ENCODE measurements at places on chromosomes 1 and 21. TPM values are rescaled to one million over a fixed set of nuclear protein-coding genes. Genes with fewer than 3 reads are reported as not detected.

DNA sequence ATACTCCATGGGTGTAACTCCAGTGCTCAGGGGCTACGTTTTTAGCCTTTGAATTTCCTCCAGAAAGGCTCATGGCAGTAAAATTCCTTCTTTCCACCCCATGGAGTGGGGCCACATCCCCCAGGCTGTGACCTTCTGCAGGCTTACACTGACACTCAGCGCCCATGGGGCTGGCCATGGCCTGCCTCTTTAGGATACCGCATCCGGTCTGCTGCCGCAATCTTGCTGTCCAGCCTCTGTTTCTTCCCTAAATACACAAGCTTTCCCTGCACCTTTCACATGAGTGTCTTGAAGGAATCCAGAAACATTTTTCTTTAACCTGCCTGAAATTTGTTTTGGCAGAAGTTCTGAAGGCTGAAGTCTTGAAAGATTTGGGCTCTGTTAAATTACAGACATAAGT is 170.5 kb downstream of the NTMT2 start:
- DNase-seq, result no peak

GRCh38 chr1:46760558-46761166 is 38.2 kb upstream of the CYP4B1 start:
- no peak for DNase-seq

DNA sequence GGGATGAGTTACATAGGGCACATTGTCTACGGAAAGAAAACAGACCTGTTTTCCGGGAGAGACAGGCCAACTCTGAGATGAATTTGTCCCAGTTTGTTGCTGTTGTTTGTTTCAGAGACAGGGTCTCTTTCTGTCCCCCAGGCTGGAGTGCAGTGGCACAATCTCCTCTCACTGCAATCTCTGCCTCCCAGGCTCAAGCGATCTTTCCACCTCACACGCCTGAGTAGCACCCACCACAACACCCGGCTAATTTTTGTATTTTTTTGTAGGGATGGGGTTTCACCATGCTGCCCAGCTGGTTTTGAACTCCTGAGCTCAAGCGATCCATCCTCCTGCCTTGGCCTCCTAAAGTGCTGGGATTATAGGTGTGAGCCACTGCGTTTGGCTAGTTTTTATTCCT is 125.5 kb upstream of the ERRFI1 start:
- DNase-seq, result no peak

GRCh38 chr1:153346077-153346723 is 2.4 kb downstream of the PGLYRP4 start:
- no peak for DNase-seq

DNA sequence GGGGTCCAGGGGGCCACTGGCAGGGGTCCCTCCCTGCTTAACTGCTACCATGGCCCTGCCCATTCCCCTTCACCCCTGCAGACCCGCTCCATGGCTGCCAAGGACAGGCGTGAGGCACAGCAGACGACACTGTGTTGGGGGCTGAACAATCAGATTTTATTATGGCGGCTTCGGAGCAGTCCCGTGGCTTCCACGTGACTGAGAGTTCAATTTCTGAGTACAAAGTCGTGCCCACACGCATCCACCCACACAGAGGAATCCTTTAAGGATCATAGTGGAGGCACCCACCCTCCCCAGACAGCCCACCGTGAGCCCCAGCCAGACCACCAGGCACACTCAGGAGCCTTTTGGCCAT is 1.5 kb downstream of the HES5 start:
- no peak for DNase-seq

DNA sequence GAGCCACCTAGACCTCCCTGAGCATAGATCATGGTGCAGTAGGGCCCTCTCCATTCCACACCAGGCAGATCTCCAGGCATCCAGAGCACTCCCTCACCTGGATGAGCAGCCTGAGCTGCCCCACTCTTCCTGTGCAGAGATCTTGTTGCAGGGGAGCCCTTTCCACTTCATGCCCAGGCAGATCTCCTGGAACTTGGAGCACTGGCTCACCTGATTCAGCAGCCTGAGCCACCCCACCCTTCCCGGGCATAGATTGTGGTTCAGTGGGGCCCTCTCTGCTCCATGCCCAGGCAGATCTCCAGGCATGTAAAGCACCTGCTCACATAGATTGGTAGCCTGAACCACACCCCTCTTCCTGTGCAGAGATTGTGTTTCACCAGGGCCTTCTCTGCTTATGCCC is 78.0 kb downstream of the SEC16B start:
- peak; percentile 85 for DNase-seq

GRCh38 chr1:210372931-210373627 is 44.4 kb downstream of the HHAT start:
- peak; percentile 100 for DNase-seq

DNA sequence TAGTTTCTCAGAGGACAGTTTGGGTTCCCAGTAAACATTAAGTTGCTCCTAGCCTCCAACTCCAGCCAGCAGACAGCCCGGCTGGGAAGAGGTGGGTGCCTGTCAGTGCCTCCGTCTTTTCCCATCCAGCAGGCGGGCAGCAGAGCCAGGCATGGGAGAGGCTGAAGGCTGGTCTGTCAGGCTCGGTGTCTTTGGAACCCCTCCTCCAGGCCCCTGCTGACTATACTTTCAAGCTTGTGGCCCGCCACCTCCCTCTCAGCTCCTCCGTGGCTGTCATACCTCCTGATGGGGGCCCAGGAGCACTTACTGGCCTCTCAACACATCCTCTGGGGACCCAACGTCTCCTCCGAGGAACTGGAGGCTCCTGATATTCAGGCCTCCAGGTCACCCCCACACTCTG is 140.9 kb downstream of the ACTL8 start:
- DNase-seq, result no peak

- DNase-seq, result peak; percentile 87
Measured at GRCh38 chr1:26378088-26378878, 5.7 kb upstream of the ZNF683 start.

GRCh38 chr1:27176954-27177353 is 22.0 kb upstream of the SLC9A1 start:
- DNase-seq, result no peak

GRCh38 chr1:8152731-8153702 is 126.9 kb upstream of the ERRFI1 start:
- no peak for DNase-seq

DNA sequence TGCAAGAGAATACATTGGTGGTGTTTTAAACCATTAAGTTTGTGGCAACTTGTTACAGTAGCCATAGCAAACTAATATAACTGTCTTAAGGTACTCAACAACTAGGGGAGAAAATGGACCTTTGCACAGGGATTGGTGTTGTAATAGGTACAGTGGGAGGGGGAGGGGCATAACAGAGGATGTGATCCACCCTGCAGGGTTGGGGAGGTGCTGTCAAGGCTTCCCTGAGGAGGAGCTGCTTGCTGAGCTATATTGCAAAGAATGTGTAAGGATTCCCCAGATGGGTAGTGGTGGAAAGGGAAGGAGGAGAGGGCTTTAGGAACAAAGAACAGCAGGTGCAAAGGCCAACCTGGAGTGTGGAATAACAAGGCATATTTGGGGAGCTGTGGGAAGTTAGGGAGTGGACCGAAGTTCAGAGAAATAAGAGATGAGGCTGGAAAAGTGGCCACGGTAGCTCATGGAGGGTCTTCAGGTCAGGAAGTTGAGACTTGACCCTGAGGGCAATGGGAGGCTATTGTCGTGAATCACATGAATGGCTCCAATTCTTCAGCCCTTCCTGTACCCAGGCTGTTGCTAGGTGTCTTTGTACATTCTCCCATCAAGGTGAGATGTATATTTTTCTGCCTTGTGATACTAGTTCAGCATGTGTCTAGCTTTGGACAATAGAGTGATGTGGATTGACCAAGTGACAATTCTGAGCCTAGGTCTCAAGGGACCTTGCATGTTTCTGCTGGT is 168.6 kb upstream of the CSF3R start:
- no peak for DNase-seq

GRCh38 chr1:33698361-33699035 is 165.4 kb upstream of the HMGB4 start:
- DNase-seq, result no peak

- DNase-seq, result no peak
Measured at GRCh38 chr21:35120631-35121180, 71.6 kb upstream of the RUNX1 start.

GRCh38 chr1:36636206-36636605 is 153.5 kb upstream of the CSF3R start:
- DNase-seq, result no peak

DNA sequence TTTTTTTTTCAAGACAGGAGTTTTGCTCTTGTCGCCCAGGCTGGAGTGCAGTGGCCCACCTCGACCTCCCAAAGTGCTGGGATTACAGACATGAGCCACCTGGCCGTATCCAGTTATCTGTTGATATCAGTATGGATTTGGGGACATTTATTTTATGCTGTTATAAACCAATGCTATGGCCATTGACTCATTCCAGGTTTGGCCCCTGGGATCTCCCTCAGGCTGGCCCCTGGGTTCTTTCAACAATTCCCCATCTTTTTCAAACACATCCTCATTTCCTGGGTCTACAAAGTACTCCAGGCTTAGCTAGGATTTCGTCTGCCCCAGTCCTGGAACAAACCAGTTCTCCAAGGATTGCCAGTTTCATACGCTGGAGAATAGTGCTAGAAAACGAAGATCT is 44.1 kb downstream of the WDR4 start:
- DNase-seq, result no peak

- DNase-seq, result no peak
Measured at GRCh38 chr1:31632649-31633048, 12.0 kb downstream of the PEF1 start.

GRCh38 chr1:207869859-207870258 is 41.1 kb downstream of the CD34 start:
- DNase-seq, result no peak

GRCh38 chr1:54934869-54935268 is 45.6 kb upstream of the TMEM61 start:
- peak; percentile 58 for DNase-seq

GRCh38 chr1:116474921-116475849 is 95.6 kb downstream of the CD58 start:
- no peak for DNase-seq

DNA sequence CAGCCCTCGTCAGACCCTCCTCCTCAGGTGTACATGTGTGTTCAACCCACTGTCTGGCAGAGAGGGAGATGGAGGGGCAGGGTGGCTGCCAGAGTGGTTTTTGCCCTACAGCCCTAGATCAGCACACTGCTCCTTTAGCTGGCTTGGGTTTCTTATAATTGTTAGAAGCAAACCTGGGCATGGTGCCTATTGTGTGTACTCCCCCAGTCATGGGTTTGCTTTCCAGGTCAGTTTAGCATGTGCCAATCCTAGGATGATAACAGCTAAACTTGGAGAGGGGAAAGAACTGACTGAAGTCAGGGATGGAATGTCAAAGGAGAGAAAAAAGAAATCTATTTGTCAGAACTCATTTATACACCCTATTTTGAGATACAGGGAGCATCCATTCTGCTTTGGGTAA is 63.3 kb downstream of the UCK2 start:
- DNase-seq, result no peak

- no peak for DNase-seq
Measured at GRCh38 chr1:115644109-115644508, 2.3 kb downstream of the VANGL1 start.

DNA sequence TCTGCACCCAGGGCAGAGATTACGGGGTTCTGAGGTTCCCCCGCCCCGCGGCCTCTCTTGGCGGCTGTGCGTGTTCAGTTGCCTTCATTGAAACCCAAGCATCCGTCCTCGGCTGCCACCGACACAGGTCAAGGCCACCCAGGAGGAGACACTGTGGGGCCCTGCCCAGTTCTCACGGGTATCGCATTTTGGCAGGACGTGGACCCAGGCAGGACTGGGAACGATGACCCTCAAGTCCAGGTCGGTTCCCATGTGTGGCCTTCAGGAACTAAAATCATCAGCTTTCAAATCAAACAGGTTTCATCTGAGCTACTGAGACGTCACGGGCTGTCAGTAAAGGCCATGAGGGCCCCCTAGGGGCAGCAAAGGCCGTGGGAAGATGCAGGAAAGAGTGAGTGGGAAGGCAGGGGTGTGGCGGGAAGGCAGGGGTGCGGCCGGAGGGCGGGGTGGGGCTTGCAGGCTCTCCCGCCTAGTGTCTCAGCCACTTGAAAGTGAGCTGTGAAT is 7.0 kb upstream of the C1orf174 start:
- DNase-seq, result no peak

DNA sequence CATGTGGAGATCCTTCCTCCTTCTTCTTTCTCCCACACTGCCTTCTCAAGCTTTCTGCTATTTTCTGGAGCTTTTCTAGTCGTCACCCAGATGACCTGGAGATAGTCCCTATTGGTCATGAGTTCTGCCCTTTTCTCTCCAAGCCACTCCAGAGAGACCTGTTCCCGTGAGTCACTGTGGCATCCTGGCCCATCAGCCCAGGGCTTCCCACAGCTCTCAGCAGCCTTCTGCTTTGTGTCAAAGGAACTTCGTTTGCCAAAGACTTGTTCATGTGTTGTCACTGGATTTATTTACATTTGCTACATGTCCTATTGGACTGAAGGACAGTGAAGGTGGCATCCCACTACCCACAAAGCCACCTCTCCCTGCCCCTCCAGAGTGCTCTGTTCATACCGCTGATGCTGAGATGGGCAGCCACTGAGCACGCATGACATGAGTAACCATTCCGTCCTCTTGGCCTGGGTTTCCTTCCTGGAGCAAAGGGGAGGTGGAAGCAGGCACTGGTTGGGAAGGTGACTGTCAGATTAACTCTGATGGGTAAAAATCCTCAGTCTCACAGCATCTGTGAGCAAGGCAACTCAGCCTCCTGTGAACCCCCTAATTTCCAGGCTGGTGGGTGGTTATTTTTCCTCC is 119.2 kb downstream of the EDEM3 start:
- DNase-seq, result peak; percentile 37

GRCh38 chr1:31102501-31102950 is 37.0 kb upstream of the PUM1 start:
- DNase-seq, result peak; percentile 90

GRCh38 chr1:172390301-172390682 is 30.2 kb upstream of the C1orf105 start:
- no peak for DNase-seq

DNA sequence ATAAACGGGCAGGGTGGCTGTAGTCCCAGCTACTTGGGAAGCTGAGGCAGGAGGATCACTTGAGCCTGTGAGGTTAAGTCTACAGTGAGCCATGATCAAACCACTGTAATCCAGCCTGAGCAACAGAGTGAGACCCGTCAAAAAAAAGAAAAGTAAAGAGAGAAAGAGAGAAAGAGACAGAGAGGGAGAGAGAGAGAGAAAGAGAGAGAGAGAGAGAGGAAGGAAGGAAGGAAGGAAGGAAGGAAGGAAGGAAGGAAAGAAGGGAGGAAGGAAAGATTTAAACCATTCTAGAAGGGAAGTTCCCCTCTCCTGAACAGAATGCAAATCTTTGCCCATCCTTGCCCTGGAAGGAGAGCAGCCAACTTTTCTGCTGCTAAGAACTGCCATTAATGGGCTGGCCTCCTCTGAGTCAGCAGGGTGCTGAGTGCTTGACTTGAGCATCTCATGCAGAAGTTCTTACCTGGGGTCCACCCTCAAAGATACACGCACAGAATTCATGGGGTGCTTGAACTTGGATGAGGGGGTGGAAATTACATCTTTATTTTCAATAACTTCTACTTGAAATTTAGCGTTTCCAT is 24.5 kb upstream of the TARDBP start:
- no peak for DNase-seq

Gene SYDE2
- polyA plus RNA-seq, result 1.4 TPM

Gene PTCH2
- polyA plus RNA-seq, result 0.03 TPM

Gene ANKRD65
- 3.6 TPM for polyA plus RNA-seq

Gene SLAMF6
- not detected for polyA plus RNA-seq

Gene RCC2
- polyA plus RNA-seq, result 112 TPM

Gene TRIM67
- not detected for polyA plus RNA-seq

Gene AMPD1
- polyA plus RNA-seq, result not detected

Gene OR2AJ1
- not detected for polyA plus RNA-seq

Gene F5
- 0.01 TPM for polyA plus RNA-seq

Gene GNAT2
- 0.20 TPM for polyA plus RNA-seq

Gene PAQR7
- 18.2 TPM for polyA plus RNA-seq

Gene TFF3
- polyA plus RNA-seq, result not detected

Gene ADGRB2
- 1.3 TPM for polyA plus RNA-seq

Measured in mammary epithelial cell (primary cell).